Endothelial cell (in vitro differentiated cells): ENCODE measurements at places on chromosomes 16 and 17.

GRCh38 chr17:5097101-5097834 is 14.4 kb downstream of the ZNF232 start:
- peak; percentile 63 for DNase-seq

DNA sequence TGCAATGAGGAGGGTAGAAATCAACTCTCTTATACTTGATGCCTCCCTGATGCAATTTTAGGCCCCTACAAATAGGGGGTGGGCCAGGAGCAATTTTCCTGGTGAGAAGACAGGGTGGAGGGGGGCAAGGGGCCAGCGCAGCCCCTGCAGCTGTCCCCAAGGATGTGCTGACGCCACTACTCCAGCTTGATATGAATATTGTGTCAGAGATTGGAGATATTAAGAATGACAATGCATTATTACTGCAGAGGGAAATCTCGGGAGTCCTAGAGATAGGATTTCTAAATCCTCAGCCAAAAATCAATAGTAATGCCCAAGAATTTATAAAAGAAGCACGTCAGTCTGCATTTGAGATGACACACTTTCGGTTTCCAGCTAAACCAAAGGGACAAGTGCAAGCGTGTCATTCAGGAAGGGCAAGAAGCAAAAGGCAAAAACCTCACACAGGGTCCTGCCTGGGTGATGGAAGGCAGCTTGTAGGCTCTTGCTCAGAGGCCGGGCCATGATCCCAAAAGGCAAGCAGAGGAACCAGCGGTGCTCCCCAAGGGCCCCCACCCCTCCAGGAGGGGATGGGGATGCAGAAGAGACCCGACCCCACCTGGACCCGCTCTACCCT is 178.8 kb downstream of the C16orf78 start:
- DNase-seq, result no peak

- DNase-seq, result no peak
These were observed 6.6 kb downstream of the NHERF2 start for GRCh38 chr16:2033057-2033908.

- DNase-seq, result no peak
These were observed 264.9 kb upstream of the MON1B start for GRCh38 chr16:76926042-76926441.

DNA sequence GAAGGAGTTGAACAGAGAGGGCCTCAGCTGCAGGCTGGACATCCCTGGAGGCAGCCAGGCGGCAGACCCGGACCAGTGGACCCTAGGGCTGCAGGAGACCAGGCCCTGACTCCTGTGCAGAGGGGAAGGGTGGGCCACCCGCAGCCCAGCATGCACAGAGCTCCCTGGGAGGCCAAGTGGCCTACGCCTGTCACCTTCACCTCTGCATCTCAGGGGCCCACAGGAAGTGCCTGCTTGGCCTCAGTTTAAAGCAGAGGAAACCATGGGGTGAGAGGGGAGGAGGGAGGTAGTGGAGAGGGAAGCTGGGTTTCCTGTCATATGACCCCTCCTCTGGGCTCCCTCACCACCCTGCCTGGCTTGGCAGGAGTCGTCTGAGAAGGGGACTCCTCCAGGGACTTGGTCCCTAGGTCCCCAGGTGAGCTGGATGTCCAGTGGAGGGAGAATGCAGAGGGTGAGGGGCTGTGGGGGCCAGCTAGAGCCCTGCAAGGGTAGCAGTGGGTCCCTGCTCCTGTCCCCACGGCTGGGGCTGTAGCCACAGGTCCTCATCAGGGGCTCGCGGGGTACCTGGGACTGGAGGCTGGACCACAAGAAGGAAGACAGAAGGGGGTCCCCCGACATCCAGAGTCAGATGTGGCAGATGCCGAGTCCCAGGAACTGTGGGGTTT is at the start of gene TMC8:
Gene TMC8, plus strand, starts transcription at position 335 of the 665 bp plus-strand sequence. CDS start 818 bp downstream, outside the sequence.
- no peak for DNase-seq

GRCh38 chr16:50964491-50964890 is 186.6 kb downstream of the SALL1 start:
- DNase-seq, result no peak

GRCh38 chr16:90081606-90081970 is 4.5 kb upstream of the PRDM7 start:
- peak; percentile 13 for DNase-seq

DNA sequence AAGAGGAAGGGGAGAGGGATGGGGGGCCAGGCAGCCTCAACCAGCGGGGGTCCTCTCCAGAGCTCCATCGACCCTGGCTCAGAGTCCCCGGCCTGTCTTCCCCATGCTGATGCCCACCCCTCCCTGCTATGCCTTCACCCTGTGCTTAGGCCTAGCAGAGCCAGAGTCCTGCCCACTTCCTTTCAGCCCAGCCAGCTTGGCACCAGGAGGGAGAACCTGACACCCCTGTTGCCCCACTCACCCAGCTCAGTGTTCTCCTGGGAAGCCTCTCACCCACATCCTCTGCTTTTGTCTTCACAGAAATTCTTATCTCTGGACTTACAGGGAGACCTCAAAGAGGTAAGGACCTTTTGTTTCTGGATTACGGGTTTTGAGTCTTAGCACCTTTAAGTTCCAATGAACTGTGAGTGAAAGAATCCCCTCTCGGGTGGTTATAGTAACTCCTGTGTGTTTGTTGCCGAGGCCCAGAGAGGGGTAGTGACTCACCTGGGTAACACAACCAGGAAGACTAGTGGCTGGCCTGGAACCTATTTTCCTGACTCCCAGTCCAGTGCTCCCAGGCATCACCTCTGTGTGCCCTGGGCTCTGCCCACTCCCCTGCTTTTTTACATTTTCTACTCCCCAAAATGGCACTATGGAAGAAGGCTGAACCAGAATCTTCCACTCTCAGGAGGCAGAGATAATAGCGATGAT is 53.3 kb downstream of the CES1 start:
- no peak for DNase-seq
